ENCODE measurements at places on chromosomes 3 and 15.

DNA sequence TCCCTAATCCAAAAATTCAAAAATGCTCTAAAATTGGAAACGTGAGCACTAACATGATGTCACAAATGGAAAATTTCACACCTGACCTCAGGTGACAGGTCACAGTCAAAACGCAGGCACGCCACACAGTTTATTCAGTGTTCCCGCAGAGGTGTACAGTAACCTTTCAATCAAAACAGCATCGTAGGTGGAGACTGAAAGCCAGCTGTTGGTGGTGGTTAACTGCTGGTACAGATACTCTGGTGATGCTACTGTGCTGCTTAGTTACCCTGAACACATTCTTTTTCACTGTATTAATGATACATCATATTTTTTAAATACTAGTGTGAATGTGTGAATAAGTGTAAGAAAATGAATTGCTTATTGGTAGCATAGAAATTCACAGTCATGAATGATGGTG is 23.8 kb downstream of the RAB11A start:
- no peak for DNase-seq

GRCh38 chr15:68526269-68526668 is 52.5 kb upstream of the CORO2B start:
- no peak for DNase-seq

- no peak for DNase-seq
These were observed 13.8 kb downstream of the TSPAN3 start for GRCh38 chr15:77057072-77057471.

DNA sequence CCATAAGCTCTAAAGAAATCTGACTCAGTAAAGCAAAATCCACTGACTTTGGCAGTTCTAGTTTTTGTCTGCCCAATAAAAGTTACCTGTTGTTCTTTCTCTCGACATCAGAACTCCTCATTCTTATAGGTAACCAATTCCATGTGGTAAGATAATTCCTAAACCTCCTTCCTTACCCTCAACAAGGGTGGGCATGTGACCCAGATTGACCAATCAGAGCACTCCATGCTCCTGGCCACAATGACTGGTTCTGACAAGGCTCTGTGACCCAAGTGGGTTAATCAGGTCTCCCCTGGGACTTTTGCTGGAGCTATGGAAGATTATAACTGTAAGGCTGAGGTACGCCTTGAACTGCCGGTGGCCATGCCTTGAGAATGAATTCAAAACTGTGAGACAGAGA is 31.7 kb downstream of the LINS1 start:
- DNase-seq = no peak

DNA sequence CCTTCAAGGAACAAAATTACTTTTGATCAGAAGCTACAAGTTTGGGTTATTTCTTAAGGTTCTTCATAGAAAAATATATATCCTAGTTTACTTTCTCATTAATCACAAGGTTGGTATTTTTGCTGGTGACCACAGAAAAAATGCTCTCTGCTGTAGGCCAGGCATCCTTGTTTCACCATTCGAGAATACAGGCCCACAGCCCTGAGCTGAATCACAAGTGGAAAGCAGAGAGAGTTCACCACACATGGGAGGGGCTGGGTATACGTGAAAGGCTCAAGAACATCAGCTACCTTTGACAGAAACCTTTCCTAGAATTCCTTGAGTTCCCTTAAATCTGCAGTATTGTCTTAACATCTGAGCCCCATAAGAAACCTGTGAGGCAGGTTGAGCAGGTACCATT is 23.2 kb downstream of the CPEB1 start:
- DNase-seq = no peak
